ENCODE measurements at places on chromosomes 5 and 9.

DNA sequence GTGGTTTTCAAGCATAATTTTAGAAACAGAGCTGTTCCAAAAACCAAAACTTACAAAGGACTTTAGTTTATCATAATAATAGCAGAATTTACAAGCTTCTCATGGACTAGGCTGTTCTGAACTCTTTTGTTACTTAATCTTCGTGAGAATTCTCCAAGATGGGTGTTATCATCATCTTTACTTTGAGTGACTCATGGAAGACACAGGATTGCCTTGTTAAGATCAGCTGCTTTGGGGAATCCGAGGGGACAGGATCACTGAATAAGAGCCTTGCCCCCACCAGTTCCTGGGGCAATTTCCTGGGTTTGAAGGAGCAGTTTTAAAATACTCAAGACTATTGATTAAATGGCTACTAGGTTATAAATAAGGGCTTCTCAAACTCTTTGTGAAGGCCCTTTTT is 80.5 kb downstream of the CFAP90 start:
- DNase-seq, result no peak

- DNase-seq, result peak; percentile 1
Observed at GRCh38 chr9:114005371-114006154, 72.5 kb downstream of the AMBP start.

DNA sequence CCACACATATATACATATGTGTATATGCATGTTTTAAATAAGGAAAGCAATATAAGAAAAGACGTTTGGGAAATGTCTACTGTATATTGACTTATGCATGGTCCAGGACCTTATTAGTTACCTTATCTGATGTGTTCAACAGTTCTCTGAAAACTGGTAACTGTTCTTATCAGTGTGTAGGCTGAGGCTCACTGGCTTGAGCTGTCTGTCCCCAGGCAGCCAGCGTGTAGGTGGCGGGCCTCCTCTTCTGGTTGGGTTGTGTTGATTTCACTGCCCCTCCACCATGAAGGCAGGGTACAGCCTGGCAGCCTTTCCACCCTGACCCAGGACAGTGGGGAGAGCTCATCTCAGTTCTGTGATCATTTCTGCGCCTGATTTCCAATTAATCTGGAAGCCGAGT is 38.7 kb upstream of the SEMA4D start:
- no peak for DNase-seq

DNA sequence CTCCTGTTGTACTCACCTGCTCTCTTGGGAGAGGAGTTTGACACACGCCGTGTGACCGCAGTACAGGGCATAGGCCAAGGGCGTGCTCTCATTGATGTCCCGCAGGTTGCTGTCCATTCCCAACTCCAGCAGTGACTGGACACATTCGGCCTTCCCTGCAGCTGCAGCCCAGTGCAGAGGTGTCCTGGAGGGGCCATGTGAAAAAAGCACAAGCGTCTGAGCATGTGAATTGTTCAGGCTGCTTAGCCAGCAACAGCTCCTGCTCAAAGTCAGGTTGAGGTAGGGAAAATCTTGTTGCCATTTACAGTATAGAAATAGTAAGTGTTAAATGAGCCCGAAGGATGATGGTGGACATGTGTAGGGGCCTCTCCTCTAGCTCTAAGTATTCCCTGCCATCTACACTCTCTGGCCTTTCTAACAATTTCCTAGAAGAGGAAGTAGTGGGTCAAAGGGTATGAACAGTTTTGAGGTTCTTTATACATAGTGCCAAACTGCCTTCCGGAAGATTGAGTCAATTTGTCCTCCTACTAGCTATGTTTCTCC is 116.5 kb downstream of the ANKRD55 start:
- DNase-seq, result no peak

DNA sequence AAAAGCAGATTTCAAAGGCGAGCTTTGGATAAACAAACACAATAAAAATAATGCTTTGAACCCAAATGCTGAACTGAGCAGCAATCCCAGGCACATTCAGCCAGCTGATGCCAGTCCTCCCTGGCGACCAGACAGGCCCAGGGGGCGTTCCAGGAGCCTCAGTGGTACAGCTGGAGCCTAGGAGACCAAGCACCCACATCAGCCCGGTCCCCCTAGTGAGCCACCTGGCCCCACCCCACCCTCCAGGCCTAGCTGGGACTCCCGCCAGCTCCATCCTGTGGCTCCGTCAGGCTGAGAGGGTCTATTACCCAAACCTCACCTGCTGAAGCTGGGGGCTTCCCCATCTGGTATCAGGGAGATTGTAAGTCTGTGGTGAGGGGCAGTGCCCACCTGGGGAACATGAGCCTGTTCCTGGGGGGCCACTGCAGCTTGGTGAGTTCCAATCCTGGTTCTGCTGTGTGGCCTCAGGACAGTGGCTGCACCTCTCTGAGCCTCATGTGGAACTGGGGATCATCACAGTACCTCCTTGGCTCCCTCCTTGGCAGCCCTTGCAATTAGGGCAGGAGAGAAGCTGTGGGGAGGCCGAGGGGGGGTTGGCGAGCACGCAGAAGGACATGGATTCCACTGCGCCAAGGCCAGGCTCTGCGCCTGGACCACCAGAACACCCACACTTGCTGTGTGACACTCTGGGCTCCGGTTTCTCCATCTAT is 16.7 kb downstream of the C9orf50 start:
- no peak for DNase-seq

- DNase-seq, result no peak
Observed at GRCh38 chr5:137215261-137215660, 283.9 kb downstream of the SPOCK1 start.

GRCh38 chr9:117936185-117937130 is 232.3 kb downstream of the TLR4 start:
- no peak for DNase-seq

- no peak for DNase-seq
Observed at GRCh38 chr9:68540712-68541535, at the start of gene TMEM252. TMEM252 (minus strand) TSS chr9:68540883; CDS start chr9:68540814, 69 bp downstream.

DNA sequence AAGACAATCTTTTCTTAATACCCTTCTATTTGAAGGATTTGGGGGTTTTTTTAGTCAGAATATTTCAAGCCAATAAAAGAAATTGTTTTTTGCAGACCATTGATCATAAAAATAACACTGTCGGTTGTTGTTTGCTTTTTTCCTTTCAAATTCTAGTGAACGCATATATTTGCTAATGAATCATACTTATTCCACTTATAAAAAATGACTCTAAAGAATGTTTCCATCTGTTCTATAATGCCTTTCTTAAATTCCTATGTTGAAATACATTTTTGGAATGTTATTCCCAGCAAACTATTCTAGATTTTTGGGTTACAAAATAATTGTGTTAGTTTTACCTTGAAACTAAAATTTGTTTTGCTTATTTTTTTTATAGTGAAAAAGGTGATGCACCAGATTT is 32.2 kb downstream of the CWC27 start:
- no peak for DNase-seq

- no peak for DNase-seq
Observed at GRCh38 chr9:95778957-95779356, 96.5 kb upstream of the ERCC6L2 start.

GRCh38 chr5:73447530-73448462 is 781 bp downstream of the FOXD1 start:
- peak; percentile 52 for DNase-seq

DNA sequence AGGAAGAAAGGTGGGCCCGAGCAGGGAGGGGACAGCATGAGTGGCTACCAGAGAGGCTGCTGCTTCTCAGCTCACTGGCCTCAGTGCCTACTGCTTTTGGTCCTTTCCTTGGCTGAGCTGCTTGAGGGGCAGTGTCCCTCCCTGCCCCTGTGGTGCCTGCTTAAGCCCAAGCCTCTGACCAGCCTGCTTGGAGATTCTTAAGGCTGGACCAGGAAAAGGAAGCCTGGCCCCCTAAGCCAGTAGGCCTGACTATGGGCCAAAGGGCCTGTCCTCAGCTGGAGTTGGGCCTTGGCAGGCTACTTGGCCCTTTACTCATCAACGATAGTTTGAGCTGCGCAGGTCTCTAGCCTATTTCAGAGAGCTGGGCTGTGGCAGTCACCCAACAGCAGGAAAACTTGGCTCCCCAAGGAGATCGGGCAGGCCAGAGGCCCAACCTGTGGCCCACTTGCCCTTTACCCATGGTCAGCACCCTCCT is 24.9 kb downstream of the TCF7 start:
- no peak for DNase-seq

GRCh38 chr5:14752497-14753071 is 88.1 kb downstream of the OTULIN start:
- no peak for DNase-seq

- DNase-seq, result no peak
Observed at GRCh38 chr5:59863777-59864176, 29.7 kb downstream of the PDE4D start.

DNA sequence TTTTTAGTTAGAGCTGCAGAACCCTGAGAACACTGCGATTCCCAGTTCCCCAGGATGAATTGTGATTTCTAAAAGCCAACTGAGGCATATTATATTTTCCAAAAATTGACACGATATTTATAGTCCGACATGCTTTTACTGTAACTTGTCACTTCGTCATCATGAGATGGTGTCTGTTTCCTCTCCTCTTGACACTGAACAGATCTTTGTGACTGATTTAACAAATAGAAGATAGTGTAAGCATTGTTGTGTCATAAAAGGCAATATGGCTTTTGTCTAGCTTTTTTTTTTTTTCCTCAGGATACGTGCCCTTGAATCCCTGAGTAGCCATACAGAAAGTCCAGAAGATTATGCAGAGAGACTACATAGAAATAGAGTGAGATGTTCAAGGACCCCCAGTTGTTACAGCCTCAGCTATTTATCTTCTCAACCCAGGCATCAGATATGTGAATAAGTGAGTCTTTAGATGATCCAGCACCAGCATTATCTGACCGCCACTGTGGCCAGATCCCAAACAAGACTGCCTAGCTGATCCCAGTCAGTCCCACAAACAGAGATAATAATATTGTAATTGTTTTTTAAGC is 27.8 kb upstream of the CCL21 start:
- DNase-seq, result no peak

GRCh38 chr5:167571824-167572223 is 719.6 kb upstream of the WWC1 start:
- no peak for DNase-seq

- DNase-seq, result no peak
Observed at GRCh38 chr5:110896901-110897300, 158.1 kb downstream of the SLC25A46 start.

DNA sequence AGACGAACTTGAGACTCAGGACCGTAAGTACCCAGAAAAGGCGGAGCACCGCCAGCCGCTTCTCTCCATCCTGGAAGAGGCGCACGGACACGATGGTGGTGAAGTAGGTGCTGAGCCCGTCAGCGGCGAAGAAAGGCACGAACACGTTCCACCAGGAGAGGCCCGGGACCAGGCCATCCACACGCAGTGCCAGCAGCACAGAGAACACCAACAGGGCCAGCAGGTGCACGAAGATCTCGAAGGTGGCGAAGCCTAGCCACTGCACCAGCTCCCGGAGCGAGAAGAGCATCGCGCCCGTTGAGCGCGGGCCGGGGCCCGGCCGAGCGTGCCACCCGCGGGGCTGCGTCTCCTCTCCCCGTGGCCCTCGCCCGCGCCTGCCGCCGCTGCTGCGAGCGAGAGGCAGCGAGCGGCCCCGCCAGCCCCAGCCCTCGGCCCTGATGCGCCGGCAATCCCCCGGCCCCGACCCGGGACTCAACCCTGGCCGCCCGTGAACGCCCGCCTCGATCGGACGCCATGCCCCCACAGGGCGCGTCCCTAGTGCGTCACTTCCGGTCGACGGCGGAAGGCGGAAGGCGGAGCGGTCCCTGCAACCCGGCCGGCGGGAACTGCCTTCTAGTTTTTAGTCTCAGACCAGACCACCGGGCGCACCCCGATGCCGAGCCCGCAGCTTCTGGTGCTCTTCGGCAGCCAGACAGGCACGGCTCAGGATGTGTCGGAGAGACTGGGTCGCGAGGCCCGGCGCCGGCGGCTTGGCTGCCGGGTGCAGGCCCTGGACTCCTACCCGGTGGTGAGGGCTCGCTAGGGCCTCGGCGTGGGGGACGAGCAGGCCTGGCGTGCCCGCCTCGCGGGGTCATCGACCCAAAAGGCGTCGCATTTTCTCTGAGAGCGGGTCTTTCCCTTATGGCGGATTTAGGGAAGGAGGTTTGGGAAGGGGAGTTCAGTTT is at the start of the genes NDOR1 and TMEM203:
TSS of gene NDOR1 (plus strand) at position 575 of the 944 bp plus-strand sequence. CDS start at position 653, 78 bp downstream.
TSS of gene TMEM203 (minus strand) at position 523 of the 944 bp plus-strand sequence. CDS start at position 289, 234 bp downstream.
- peak; percentile 90 for DNase-seq

DNA sequence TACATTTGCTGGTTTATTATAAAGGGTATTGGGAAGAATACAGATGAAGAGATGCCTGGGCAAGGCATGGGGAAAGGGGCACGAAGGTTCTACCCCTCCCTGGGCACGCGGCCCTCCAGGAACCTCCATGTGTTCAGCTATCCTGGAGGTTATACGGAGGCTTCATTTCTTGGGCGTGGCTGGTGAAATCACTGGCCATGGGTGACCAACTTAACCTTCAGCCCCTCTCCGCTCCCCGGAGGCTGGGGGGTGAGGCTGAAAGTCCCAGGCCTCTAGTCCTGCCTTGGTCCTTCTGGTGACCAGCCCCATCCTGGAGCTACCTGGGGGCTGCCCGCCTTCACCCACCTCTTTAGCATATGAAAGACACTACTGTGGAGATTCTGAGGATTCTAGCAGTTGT is 17.0 kb upstream of the RNF130 start:
- no peak for DNase-seq

- DNase-seq, result no peak
Observed at GRCh38 chr9:105911104-105911911, 217.0 kb downstream of the TMEM38B start.
